ENCODE measurements at places on chromosomes 1 and 21.

DNA sequence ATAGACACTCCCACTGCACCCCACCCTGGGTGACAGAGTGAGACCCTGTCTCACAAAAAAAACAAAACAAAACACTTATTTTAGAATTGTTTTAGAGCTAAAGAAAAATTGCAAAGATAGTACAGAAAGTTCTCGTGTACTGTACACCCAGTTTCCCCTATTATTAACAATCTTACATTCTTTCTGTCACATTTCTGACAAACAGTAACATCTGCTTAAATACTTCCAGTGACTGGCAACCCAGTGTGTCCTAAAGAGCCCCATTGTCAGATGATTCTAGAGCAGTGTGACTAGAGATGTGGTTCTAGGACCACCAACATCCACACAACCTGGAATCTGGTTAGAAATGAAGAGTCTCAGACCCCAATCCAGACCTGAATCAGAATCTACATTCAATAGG lies 90.5 kb downstream of the LEPR start:
- DNase-seq = no peak

DNA sequence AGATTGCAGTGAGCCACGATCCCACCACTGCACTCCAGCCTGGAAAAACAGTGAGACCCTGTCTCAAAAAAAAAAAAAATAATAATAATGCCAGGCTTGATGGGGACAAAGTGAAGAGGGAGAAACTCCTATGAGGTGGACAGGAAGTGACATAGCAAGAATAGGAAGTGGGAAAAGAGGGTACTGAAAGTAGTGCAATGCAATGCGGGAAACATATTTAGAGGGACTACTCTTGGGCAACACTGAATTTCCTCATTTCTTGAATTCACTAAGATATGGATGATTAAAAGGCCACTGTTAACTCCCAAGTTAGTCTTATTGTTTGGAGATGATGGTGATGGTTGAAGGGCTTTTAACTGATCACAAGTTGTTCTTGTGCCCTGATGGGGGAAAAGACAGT lies 21.6 kb upstream of the KCNA2 start:
- DNase-seq = no peak

- no peak for DNase-seq
Measured at GRCh38 chr21:33977721-33978369, 62.2 kb upstream of the ATP5PO start.

GRCh38 chr1:152479792-152480595 lies 30.6 kb upstream of the LCE5A start:
- peak; percentile 76 for DNase-seq

DNA sequence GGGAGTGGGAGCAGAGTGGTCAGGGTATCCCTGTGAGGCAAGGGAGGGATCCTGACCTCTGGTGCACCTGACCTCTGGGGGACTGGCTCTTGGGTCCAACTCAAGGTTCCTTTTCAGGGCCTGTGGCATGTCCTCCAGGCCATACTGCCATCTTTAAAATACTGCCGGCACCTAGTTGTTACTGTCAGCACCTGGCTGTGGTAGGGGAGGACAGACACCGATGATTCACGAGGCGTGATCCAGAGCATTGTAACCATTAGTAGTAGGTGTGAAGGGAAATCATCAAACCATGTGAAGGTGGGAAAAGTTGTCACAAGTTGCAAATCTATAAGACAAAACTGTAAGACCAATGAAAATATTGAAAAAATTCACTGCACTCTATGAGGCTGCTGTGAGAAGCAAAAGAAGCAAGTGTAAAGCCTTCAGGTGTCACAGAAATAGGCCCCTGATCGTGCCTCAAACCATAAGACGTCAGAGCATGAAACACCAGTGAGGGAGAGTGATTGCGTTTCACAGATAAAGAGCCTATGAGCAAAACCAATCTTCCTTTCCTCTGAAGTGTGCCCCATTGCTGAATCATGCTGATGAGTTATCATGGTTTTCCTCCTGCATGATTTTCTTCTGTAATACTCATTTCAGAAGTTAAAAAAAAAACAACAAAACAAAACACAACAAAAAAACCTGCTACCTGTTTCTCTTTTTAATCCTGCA lies 55.3 kb downstream of the CDC7 start:
- peak; percentile 41 for DNase-seq

- DNase-seq = no peak
Measured at GRCh38 chr1:228140724-228141225, 696 bp downstream of the GUK1 start.

DNA sequence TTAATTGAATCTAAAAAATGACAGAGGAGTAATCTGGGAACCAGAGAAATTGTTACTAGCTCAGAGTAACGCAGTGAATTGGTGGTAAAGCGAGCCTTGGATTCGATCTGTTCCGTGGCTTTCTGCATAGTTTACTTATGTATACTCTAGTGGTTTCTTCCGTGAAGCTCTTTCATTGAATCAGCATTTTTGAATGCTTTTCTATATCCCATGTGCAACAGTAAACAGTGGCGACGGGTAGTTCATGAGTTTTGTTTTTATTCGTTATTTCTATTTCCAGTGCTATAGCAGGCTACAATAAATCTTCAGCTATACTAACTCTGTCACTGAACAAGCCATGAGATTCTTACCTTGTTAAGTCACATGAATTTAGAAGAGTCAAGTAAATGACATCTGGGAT lies 14.5 kb upstream of the MAP3K7CL start:
- DNase-seq = no peak

- DNase-seq = no peak
Measured at GRCh38 chr1:32151319-32151787, 28.1 kb upstream of the TXLNA start.

DNA sequence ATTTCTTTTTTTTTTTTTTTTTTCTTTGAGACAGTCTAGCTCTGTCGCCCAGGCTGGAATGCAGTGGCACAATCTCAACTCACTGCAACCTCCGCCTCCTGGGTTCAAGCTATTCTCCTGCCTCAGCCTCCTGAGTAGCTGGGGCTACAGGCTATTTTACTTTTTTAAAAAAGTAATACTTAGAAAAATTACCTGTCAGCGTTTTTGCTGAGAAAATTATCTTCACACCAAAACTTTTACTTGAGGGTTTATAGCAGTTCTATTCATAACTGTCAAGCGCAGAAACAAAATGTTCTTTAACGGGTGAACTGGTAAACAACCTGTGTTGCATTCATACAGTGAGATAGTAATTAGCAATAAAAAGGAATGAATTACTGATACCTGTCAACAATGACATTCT lies 1.5 kb upstream of the SLC25A24 start:
- no peak for DNase-seq

DNA sequence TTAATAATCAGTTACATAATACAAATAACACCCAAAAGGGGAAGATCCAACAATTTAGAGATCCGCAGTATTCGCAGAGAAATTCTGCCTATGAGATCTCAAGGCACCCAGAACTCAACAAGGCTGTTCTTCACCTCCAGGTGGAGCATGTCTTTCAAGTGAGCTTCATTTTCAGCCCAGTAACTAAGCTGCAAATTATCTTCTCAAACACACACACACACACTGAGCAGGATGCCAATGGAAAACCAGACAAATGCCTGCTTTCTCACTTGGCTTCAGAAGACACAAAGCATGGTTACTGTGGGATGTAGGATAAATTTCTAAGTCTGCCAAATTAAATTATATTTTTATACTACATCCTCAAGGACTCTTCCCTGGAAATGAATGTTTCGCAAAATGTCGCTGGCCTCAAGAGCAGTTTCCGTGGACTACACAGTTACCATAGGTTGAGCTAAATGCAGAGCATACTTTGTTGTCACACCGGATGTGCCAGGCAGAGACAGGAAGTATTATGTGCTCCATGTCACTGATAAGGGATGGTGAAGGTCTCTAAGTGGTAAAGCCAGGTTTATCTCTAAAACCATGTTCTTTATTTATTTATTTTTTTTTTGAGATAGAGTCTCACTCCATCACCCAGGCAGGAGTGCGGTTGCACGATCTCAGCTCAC lies 30.3 kb downstream of the UBR4 start:
- no peak for DNase-seq

DNA sequence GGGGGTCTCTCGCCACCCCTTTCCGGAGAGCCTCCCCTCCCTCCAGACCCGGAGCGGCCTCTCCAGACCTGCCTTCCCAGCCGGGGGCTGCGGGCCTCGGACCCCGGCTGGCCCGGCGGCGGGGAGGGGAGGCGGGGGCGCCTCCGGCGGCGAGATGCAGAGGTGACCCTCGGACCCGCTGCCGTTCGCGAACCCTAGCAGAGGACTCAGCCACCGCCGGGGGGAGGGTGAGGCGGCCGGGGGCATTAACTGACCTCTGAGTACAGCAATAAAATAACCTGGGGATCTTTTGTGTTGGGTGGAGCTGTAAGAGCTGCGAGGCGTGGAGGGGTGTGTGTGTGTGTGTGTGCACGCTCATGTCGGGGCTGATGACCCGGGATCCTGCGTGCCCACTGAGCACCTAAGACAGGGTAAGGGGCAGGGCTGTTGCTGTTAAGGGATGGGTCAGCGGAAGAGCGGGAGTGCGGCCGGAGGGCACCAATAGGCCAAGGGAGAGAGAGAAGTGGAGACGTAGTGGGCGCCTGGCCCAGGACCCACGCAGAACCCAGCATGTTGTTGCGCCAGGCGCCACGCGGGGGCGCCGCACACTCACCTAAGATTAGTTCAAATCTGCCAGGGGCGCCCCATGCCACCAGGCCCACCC lies 6.3 kb downstream of the HAPLN2 start:
- peak; percentile 75 for DNase-seq

- no peak for DNase-seq
Measured at GRCh38 chr1:151009674-151010345, 1.6 kb downstream of the PRUNE1 start.

GRCh38 chr1:178330848-178331497 lies 165.8 kb downstream of the CLEC20A start:
- DNase-seq = no peak

DNA sequence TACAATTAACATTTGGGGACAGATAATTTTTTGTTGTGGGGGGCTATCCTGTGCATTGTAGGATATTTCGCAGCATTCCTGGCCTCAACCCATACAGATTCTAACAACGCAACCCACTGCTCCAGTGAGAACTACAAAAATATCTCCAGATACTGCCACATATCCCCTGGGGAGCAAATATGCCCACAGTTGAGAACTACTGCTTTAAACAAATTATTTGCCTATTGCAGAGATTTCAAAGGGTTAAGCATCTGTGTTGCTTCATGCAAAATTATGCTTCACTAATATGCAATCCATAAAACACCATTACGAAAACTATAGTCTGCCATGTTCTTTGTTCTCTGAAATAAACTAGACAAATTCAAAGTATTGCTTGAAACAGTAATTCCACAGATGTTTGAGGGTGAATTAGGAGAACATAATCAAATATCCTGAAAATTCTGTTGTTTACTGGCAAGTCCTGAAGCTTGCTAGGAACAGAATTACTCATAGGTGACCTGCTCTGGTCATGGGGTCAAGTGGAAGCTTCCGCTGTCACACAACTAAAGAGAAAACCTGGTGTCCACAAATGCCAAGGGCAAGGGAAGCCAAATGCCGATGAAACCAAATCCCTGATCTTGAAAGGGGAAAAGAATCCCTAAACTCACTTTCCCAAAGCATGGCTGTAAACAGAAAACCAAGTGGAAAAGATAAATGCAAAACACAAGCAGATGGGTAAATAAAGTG lies 149.4 kb downstream of the RERE start:
- DNase-seq = no peak

DNA sequence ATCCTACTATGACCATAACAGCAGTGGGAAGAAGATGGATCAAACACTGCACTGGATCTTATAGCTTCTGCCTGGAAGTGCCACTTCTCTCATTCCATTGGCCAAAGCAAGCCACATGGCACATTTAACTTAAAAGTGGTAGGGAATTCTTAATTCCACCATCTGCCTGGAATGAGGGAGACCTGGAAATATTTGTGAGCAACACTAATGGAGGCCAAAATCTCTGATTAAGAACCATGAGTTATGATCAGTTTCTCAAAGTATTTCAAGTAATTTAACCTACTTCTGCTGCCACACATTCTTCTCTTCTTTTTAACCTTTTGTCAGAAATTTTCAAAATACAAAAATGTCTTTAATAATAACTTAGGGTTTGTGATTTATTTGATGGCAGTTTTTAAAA lies 154.0 kb upstream of the C1orf87 start:
- DNase-seq = no peak

DNA sequence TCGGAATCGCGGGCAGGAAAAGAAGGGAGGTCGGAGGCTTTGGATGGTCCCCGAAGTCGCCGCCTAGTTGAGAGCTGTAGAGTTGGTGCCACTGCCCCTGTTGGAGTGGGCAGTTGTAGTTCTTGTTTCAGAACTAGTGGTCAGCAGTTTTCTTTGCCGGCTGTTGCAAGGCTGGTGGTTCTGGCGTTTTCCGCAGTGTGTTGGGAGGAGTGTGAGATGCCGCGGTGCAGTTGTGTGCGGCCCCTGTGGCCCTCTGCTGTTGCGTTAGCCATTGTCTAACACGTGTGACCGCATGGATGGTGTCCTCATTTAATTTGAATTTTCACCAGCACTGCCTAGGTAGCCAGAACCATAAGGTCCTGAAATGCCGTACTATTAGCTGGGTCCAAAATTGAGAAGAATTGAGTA lies 1.4 kb downstream of the ARF1 start:
- DNase-seq = no peak

DNA sequence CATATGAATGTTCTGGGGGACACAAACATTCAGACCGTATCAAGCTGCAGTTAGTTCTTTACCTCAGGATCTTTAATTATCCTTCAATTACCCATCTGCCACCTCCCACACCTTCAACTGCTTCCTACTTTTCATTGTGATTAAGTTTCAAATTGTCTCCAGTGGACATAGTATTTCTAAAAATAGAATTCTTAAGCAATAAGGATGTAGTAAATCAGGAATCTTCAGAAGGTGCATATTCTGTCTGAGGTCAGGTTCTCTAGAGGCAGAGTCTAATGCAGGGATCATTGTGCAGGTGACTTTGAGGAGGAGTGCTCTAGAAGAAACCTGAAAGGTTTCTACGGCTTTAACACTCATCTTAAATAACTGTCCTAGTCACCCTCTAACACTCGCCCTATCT lies 102.6 kb upstream of the PPP2R5A start:
- DNase-seq = no peak

DNA sequence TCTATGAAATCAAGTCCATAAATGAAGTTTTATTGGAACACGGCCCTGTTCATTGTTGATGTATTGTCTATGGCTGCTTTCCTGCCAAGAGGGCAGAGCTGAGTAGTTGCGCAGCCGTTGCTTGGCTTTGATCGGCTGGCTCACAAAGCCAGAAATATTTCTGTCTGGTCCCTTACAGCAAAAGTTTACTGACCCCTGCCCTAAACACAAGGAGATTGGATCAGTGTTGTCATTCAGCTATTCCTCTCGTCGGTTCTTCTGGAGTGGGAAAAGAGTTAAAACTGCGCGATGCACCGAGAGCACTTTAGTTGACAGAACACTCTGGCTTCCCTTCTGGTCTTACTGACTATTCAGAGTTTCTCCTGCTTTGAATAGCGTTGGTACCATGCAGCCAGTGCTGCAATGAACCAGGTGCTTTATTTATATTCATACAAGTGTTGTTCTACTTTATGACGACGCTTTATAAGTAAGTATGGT lies 868 bp downstream of the ZBTB40 start:
- no peak for DNase-seq

- DNase-seq = no peak
Measured at GRCh38 chr1:59401581-59401980, 104.7 kb downstream of the FGGY start.

GRCh38 chr1:64934115-64934877 lies 32.1 kb downstream of the JAK1 start:
- no peak for DNase-seq
